ENCODE measurements at places on chromosomes 7 and 10.

DNA sequence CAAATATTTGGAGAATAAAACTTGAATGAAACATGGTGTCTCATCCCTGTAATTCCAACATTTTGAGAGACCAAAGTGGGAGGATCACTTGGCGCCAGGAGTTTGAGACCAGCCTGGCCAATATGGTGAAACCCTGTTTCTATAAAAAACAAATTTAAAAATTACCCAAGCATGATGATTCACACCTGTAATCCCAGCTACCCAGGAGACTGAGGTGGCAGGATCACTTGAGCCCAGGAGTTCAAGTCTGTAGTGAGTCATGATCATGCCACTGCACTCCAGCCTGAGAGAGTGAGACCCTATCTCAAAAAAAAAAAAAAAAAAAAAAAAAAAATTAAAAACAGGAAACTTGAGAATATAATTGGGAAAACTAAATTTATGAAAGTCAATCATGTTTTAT lies 481.1 kb downstream of the SEMA3D start:
- DNase-seq = no peak

DNA sequence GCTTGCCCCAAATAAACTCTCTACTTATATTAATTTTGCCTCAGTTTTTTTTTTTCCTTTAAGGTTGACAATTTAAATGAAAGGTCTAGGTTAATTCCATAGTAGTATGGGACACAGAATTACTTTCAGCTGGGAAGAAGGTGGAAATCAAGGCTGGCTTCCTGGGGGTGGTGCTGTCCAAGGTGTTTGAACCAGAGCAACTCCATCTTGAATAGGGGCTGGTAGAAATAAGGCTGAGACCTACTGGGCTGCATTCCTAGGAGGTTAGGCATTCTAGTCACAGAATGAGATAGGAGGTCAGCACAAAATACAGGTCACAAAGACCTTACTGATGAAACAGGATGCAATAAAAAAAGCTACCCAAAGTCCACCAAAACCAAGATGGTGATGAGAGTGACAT lies 1190.8 kb upstream of the AUTS2 start:
- no peak for DNase-seq

GRCh38 chr10:73959484-73960243 lies 38.3 kb upstream of the VCL start:
- DNase-seq = no peak

DNA sequence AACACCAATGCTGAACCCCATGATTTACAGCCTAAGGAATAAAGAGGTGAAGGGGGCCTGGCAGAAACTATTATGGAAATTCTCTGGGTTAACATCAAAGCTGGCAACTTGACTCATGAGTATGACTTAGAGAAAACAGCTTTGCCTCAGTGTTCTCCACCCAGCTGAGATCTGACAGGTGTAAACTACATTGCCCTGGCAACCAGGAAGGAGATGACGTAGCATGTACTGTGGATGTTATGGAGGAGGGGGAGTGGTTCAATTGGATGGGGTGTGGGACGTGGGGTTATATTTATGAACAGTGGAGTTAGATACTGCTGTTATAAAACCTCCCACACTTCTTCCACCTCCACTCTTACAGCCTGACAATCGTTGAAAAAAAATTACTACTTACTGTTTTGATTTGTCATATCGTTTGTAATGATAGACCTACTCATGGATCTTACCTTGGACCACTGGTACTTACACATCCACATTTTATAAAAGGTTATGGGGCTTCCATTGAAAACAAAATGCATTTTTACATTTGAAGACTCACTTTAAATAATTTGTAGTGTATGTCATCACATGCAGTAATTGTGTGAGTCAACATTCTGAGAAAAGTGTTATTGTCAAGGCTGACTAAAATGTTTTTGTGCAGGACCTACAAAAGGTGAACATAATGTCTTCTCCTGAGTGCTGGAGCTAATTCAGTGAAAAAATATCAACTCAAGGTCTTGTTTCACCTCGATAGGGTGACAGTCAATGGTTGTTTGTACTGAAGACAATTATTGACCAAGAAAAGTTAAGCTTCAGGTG lies 6.4 kb downstream of the OR2F1 start:
- no peak for DNase-seq

DNA sequence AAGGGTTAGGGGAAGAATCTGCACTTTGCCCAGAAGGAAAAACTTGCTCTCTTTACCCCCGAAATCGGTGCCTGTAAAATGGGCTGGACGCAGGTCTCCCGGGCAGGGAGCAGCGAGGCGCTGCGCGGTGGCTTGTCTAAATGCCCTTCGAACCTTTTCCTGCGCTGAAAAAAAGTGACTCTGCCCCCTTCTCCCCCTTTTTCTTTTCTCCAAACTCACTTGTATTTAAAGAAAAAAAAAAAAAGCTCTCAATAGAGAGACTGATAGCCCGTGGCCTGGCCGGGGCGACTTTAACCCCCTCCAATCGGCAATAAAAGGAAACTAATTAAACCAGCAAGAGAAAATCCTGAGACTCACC lies 286 bp downstream of the SP8 start:
- DNase-seq = peak; percentile 49

DNA sequence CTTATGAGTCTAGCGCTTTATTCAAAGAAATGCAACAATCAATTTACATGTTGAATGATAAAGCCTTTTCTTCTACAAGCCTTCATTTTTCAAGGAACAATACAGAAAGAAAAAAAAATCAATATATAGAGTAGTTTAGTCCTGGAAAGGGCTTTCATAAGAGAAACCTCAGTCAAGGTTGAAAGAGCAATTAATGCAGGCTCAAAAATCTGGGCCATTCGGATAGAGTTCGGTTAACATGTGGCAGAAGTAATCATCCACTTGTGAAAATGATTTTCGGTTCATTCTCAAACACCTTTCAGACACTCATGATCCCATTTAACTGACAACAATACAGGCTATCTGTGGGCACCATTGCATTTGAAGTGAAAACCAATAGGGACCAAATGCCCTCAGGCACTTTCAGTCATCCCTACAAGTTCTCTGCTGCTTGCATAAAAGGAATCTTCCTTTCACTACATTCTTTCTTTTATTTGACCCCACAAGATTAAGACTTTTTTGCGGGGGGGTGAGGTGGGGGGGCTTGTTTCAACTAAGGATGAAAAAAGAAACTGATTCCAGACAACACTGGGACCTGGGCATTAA lies 177.9 kb downstream of the RNF133 start:
- DNase-seq = no peak

DNA sequence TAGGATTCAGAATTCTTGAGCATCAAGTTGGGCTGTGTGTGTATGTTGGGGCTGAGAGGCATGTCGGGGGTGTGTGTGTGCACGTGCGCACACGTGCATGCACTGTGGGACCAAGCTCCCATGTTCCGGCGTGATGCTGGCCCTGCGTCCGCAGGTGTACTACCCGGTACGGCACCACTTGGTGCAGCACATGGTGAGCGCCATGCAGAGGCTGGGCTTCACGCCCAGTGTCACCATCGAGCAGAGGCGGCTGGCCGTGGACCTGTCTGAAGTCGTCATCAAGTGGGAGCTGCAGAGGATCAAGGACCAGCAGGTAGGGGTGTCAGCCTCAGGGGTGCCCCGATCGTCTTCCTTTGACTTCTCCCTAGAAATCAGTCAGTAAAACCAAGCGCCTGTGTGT lies 77.7 kb downstream of the TRRAP start:
- no peak for DNase-seq

DNA sequence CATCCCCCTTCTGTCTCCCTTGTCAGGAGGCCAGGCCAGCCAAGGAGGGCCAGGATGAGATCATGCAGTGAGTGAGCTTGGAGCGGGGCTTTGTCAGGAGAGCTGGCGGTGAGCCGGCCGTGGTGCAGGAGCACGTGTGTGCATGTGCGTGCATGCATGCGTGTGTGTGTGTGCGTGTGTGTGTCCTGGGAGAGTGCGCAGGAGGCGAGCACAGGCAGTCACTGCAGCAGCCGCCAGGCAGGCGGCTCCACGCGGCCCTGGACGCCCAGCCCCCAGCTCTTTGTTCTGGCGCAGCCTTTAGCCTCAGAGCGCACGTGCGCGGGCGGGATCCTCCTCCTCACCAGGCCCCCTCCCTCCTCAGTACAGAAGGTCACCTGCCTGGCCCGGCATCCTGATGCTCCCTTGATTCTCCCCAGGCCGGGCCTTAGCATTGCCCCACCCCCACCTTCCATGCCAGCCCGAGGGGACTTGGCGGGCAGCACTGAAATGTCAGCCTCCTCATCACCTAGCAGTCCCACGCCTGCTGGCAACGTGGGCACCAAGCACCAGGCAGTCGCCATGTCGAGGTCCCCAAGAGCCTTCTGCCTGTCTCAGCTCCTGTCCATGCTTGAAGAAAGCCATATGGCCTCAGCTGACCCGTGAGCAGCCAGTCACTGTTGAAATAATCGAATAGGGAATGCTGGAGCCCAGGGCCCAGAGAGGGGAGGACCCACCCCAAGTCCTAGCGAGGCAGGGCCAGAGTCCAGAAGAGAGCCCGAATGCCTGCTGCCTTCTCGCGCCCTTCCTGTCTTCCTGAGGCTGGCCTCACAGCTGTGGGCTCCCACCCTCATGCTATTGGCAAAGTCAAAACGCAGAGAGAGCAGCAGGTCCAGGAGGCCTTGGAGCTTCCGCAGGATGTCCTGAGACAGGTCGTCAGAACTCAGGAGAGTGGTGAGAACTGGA lies 125.9 kb upstream of the PPIF start:
- DNase-seq = no peak

DNA sequence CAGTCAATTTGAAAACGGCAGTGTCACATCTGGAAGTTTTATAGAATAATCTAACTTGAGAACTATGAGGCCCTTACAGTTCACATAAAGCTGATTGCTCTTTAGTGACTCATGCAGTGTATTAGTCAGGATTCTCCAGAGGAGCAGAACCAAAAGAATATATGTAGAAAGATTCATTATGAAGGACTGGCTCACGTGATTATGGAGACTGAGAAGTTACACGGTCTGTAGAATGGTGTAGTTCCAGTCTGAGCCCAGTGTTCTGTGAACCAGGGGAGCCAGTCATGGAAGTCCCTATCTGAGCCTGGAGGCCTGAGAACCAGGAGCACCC lies 21.5 kb downstream of the RBM33 start:
- DNase-seq = no peak

DNA sequence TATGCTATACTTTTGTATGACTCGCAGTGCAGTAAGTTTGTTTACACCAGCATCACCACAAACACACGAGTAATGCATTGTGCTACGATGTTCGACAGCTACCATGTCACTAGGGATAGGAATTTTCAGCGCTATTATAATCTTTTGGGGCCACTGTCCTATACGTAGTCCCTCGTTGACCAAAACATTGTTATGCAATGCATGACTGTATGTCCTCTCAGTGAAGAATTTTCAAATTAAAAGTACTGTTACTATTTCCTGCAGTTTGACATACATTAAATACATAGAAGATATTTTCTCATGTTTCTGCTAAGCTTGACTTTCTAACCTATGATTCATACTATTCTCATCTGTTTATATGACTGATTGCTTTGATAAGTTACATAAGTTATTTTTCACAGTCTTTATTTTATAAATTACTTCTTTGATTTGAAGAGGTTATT lies 203.6 kb downstream of the VTI1A start:
- no peak for DNase-seq

GRCh38 chr10:69639291-69640195 lies 9.5 kb downstream of the FAM241B start:
- DNase-seq = peak; percentile 81

Measured in SJCRH30 (cell line).